ENCODE measurements at places on chromosomes 4 and X.

GRCh38 chr4:2689114-2689513 is 67.0 kb downstream of the TNIP2 start:
- no peak for DNase-seq

DNA sequence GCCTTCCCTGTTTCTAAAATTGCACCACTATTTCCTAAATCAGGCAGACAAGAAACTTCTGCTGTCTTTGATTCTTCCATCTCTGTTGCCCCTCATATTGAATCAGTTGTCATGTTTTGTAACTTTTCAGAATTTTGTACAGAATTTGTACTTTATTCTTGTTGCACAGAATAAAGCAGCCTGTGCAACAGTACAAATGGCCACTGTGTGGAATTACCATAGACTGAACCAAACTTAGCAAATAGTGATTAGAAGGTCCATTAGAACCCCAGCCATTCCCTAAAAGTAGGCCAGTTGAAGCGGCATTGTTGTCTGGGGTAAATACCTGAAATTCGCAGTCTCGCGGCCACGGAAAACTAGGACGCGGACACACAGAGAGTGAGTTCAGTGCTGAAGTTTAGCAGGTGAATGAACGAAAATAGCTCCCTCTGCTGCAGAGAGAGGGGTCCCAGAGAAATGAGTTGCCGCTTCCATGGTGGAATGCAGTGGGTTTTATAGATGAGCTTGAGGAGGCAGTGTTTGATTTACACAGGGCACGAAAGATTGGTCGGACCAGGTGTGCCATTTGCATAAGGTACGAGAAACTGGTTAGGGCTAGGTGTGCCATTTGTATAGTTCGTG is 71.8 kb downstream of the C4orf33 start:
- no peak for DNase-seq

GRCh38 chr4:87620491-87620890 is 12.2 kb downstream of the DSPP start:
- no peak for DNase-seq

- DNase-seq: peak; percentile 37
Observed at GRCh38 chrX:39891781-39892180, 206.0 kb downstream of the BCOR start.

DNA sequence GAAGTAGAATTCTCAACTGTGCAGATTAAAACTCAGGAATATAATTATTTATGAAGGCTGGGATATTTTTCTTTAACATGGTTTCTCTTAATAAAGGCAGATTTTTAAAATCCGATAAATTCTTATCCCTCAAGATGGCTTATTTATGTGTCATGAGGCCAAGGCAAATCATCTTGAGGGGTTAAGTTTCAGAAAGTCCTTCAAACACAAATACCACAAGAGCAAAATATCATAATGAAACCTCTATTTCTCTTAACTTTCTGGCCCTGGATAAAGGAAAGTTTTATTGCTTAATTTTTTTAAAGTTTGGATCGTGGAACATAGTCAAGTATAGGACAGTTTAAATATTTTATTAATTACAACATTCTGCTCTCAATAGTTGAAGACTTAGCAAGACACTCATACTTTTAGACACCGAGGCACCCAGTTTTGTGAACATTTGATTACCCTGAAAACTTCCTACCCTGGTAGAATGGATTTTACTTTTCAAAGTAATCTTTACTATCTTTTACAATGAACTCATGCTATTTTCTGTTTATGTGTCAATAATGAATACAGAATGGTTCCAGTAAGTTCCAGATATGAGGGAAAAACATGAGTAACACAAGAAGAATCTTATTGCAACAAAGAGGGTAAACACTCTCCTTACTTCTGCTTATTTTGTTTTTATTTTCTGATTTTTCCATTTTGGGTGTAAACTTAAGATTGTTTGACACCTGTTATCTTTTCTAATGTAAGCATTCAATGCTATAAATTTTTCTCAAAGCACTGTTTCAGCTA is 200.7 kb upstream of the IL15 start:
- DNase-seq: no peak

GRCh38 chr4:109930464-109930863 is 17.8 kb downstream of the EGF start:
- no peak for DNase-seq
